Skeletal muscle cell (primary cell): ENCODE measurements at places on chromosomes 7 and 10.

DNA sequence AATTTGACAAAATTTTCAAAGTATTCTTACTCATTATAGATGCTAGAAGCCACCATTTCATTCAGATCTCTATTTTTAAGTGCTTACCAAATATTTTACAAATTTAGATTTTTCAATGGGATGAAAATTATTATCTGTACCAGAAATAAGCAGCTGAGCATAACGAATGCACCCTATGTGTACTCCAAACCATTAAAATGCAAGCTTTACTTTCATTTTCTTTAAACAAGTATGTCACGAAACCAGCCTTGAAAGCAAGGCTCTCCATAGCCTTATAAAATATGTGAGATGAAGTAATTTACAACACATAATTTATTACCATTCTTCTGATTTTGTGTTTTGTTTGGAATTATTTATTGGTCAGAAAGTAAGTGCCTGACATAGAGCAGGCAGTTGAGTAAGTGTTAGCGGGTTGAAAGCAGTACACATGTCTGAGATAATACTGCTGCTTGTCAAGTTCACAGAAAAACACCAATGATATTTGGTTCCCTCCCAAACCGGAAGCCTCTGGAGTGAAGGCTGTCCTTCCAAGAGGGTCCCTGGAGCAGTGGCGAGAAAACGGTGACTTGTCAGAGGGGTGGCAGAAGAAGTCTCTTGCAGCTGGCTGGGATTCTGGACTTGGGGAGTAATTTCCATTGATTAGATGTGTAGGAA, 322.7 kb upstream of the PFKP start:
- no peak for DNase-seq

DNA sequence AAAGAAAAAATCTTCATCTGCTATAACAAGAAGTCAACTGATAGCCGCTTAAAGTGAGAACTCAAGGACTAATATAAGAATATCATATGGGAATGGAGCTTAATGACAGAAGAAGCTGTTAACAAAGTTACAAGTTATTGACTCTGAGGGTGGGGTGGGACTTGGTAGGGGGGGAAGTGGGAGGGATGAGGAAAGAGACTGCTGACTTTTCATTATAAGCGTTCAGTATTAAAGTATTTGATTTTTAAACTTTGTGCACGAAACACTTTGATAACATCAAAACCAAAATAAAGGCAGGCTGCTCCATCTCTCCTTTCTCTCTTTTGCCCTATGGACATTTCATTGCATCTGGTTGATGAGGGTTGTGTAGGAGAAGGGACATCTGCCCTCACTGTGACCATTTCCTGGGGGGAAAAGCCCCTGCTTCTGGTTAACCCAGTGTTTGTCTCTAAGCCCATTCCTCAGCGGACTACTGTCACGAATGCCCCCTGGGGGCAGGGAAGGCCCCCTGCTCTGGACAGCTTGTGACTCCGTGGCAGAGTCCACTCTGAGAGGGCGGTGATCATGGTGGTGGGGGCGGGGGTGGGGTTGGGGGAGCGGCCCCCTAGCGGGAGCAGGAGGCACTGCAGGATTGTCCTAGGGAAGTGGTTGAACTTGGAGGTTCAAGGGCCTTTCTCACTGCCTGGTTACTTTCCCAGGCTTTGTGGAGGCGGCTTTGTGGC, 17.4 kb downstream of the SLC13A4 start:
- no peak for DNase-seq

DNA sequence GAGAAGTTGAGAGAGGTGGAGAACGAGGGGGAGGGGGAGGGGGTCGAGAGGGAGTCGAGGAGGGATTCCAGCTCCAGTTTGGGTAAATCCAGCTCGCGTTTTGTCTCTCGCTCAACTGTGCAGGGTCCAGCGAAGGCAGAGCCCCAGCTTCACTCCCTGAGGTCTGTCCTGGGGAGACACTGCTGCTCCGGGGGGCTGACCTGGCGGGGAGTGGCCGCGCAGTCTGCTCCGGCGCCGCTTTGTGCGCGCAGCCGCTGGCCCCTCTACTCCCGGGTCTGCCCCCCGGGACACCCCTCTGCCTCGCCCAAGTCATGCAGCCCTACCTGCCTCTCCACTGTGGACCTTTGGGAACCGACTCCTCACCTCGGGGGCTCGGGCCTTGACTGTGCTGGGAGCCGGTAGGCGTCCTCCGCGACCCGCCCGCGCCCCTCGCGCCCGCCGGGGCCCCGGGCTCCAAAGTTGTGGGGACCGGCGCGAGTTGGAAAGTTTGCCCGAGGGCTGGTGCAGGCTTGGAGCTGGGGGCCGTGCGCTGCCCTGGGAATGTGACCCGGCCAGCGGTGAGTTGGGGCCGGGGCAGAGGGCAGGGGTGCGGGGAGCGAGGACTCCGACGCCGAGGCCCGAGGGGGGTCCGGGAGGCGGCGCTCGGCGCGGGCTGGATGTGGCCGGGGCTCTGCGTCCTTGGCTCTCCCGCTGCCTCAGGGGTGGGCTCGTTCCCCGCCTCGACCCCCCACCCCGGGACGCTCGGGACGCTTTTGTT, at the start of gene TET1:
TET1 (plus strand) TSS at position 152 of the 757 bp plus-strand sequence. CDS start 12,002 bp downstream, outside the sequence.
- DNase-seq = no peak

- DNase-seq = no peak
These were observed 411.0 kb upstream of the DPP6 start for GRCh38 chr7:153641199-153641598.

DNA sequence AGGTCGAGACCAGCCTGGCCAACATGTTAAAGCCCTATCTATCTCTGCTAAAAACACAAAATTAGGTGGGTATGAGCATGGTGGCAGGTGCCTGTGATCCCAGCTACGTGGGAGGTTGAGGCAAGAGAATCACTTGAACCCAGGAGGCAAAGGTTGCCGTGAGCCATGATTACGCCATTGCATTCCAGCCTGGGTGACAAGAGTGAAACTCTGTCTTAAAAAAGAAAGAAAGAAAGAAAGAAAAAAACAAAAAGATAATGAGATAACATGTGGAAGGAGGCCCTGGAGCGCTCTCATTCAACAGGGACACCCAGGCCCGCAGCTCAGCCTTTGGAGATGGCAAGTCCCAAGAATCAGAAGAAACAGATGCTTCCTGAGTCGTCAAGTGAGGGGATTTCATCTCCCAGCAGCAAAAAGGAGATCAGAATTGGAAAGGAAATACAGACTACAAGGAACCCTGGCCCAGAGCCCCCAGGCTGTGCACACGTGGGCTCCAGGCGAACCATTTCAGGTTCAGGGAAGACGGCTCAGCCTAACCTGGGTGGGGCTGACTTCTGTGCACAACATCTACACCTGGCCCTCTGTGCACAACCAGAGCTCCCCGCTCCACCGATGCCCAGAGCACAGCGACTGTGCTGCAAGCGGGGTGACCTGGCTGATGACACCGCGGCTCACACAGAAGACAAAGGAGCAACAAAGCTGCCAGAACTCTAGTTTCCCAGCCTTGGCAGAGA, 33.3 kb downstream of the GNA12 start:
- no peak for DNase-seq

DNA sequence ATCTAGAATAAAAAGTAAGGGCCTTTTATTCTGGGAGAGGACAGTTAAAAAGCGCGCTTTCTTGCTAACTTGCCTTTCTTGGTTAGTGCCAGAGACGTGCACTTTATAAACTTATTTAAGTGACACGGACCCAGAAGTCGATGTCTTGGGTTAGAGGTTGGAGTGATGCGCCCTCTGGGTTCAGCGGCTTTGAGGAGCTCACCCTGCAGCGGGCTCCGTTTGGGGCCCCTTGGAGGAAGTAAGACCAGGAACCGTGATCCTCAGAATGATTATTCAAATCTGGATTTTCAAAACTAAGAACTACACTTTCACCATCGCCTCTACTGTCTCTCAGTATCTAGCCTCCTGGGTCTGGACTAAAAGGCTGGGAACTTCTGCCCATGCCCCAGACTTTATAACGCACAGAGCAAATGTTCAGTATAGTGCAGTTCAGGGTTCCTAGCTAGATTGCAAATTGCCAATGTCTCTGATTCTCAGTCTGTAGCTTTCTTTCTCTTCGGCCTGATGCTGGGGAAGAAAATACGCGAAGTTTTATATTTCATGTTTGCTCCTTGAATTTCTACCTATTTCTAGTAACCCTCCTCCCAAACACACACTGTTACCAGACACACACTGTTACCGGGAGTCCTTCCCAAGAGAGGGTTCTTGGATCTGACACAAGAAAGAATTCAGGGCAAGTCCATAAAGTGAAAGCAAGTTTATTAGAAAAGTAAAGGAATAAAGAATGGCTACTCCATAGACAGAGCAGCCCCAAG, 18.6 kb upstream of the SMO start:
- no peak for DNase-seq

- no peak for DNase-seq
These were observed 23.4 kb downstream of the SMURF1 start for GRCh38 chr7:99120501-99120900.

DNA sequence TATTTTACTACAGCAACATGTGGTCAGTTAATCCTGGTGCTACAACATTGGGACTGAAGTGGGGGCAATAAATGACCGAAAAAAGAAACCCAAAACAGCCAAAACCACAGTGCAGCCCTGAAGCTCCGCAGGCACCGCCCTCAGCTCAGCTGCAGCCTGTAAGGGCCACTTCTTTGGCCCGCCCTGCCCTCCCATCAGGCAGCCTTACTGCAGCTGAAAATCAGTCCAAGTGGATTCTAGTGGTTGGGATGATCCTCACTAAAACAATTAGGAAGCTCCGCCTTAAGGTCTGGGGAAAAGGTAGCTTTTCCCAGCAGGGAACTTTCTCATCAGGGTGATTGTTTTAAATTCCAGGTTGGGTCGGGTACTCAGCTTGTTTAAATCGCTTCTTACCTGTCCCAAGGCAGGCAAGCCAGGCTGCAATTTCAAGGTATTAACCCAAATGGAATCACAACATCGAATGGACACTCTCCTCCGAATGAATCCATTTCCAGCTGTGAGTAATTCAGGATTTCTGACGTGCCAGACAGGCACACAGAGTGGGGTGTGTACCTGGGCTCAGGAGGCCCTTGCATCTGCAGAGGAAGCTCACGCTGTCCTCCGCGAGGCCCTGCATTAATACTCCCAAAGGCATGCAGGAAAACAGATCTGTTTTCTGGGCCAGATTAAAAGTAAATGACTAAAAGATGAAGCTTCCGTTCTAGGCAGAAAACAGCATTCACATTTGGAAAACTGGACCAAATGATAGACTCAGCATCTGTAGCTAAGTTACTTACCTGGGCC, 104.3 kb downstream of the CREB5 start:
- DNase-seq = no peak

DNA sequence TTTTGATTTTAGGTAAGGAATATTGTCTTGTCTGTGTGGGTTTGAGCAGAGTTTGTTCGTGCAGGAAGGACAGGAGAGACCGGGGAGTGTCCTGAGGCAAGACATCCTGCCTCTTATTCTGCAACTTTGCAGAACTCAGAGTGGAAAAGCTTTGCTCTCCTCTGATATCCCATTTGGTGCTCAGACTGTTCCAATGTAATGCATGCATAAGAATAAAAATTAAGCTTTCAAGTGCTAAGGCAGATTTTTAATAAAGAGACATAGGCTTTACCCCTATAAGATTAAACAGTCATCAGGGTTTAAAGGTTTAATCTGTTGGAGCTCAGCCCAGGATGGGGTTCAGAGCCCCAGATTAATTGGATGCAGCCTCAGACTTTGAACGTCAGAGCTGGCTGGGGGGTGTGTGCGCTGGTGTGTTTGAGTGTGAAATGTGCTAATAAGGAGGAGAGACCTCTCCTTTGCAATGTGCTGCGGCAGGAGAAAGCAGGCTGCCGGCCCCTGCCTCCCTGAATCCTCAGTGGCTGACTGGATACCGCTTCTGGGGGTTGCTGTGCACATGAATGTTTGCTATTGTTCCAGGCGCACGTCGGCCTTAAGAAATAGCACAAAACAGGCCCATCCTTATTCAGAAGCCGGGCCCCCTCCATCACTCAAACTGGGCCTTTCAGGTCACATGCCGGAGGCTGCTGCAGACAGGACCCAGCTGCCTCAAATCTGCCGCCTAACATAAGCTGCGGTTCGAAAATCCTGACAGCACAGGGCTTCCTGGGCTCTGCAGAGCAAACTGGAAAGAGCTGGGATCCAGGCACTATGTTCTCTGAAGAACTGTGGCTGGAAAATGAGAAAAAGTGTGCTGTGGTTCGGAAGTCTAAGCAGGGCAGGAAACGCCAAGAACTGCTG, 84.1 kb upstream of the PRR15 start:
- DNase-seq = no peak

- no peak for DNase-seq
These were observed 2.8 kb downstream of the TRAPPC14 start for GRCh38 chr7:100155553-100156317.

DNA sequence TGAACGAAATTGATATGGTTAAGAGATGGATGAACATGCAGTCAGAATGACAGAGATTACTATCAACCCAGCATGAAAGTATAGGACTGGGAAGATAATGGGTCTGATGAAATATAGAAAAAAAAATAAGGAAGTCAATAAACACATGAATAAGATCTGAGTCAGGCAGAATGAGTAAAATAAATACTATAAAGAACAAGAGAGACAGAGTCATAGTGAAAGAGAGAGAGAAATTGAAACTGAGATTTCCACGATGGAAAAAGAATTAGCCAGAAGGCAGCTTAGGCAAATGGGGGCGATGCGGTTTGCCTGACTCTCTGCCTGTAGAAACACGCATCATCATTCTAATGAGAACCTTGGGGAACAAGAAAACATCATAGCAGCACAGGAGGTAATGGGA, 26.6 kb downstream of the SEMA3D start:
- DNase-seq = no peak

- no peak for DNase-seq
These were observed 37.4 kb upstream of the GRM8 start for GRCh38 chr7:127290116-127290655.

GRCh38 chr7:26655781-26656180, 208.6 kb downstream of the SKAP2 start:
- DNase-seq = no peak

- no peak for DNase-seq
These were observed 1481.3 kb downstream of the GATA3 start for GRCh38 chr10:9535744-9536143.

DNA sequence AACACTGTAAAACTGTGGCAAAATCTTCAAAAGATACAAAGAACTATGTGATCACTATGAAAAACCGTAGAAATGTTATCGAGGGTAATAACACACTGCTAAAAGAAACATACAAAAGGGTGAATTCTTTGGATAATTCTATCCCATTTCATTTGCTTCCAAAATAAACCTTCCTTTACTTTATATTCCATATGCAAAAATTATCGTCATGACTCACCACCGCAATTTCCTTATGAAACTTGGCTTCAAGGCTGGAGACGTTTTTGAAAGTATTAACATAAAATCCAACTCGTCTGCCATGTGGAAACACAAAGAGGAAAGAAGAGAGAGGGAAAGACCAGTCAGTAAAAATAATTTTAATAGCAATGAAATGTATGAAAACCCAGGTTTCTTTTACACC, 165.2 kb downstream of the AMPH start:
- DNase-seq = no peak

GRCh38 chr7:2929321-2930201, 85.5 kb upstream of the GNA12 start:
- no peak for DNase-seq

- no peak for DNase-seq
These were observed 41.5 kb upstream of the DGKI start for GRCh38 chr7:137888241-137888640.

DNA sequence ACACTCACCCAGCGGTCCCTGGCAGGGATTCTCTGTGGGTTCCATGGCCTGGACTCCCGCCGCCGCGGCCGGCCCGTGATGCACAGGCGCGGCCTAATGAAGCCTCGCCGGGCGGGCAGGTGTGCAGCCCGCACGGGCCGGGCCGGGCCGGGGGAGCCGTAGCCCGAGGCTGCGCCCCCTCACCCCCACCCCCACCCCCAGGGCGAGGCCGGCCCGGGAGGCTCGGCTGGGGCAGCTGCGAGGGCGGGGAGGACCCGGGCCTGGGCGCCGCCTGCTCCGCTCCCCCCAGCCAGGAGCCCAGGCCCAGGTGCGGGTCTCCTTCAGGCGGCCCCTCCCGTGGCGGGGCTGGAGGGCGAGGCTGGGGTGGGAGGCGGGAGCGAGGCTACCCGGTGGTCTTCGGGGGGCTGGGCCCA, at the start of gene NOBOX:
NOBOX (minus strand) TSS at position 45 of the 413 bp plus-strand sequence.
- DNase-seq = no peak
